ENCODE measurements at places on chromosomes 11 and 22.

DNA sequence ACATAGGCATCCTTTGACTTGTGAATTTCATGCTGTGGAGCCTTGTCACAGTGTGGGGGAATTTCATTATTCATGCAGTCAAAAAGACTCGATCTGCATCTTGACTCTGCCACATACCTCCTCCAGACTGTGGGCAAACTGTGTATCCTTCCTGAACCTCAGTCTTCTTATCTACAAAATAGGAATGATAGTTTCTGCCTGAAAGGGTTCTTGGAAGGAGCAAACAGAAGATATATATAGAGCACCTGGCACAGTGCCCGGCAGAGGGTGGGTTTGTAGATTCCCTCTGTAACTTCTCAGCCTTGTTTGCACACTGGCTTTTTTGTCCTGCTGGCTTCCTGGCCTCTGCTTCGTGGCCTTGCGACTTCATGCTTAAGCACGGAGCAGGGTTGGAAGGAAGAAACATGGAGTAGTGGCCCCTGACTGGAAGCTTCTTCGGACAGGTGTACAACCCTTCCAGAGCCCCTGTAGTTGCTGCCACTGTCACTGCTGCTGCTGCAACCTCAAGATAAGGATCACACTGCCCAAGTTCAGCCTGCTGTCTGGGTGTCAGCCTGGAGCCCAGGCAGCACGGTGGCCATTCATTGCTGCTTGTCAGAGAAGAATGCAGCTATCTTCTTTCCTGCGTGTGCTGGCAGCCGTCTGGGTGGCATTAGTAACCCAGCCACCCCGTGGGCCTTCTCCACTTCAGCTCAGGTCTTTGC is 106.4 kb downstream of the MICAL2 start:
- no peak for DNase-seq

GRCh38 chr22:29517215-29517908 is 36.2 kb downstream of the THOC5 start:
- no peak for DNase-seq

DNA sequence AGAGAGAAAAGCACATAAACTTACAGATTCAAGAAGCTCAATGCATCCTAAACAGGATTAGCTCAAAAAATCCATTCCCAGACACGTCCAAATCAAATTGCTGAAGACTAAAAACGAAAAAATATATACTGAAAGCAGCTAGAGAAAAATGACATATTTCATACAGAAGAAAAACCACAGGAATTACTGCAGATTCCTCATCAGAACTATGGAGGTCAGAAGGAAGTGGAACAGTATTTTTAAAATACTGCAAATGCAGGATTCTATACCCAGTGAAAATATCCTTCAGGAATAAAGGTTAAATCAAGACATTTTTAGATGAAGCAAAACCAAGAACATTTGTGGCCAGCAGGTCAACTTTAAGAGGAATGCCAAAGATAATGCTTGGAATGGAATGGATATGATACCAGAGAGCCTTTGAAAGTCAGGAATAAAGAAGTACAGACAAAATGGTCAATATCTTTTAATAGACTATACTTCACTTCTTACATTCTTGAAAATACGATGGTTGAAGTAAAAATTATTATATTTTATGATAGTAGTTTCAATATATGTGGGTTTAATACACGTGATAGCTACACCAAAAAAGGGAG is 352.9 kb downstream of the CTTN start:
- no peak for DNase-seq

DNA sequence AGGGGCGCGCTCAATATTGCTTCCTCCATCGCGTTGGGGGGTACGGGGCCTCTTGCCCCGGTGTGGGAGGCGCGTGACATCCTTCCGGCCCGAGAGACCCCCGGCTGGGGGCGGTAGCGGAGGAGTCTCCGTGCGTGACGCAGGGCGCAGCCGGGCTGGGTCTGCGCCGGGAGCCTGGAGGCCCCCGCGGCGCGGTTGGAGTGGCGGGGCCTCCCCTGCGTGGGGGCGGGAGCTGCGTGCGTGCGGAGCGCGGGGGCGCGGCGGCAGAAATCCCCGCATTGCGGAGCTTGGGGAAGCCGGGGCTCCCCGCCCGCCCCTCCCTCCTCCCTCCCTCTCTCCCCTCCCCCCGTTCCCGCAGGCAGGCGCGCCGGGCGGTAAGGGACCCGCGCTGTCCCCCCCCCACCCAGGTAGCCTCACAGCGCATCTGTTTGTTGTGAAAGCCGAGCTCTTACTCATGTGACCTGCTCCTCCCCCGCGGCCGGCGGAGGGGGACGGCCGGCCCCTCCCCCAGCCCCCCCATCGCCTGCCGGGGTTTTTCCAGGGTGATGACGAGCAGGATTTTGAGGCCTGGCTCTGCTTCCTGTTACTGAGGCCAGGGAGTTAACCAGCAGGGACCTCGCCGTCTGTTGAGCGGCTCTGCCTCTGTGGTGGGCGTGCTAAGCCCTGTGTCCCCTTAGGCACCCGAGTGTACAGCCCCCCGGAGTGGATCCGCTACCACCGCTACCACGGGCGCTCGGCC is 1.6 kb downstream of the PIM3 start:
- DNase-seq: no peak

DNA sequence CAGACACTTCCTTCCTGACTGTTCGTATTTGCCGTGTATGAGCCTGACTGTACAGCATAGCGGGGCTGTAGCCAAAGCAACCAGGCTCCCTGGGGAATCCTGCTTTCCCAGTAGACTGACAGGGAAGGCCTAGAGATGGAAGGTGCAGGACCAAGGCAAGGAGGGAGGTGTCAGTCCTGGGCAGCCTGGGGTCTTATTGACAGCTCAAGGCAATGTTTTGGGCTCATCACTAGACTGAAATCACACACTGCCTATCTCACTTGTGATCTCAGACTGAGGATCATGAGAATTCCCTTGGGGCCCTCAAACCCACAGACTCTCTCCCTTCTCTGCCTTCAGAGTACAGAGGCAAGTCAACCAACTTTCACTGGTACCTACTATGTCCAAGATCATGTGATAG is 346.8 kb upstream of the NARS2 start:
- no peak for DNase-seq

DNA sequence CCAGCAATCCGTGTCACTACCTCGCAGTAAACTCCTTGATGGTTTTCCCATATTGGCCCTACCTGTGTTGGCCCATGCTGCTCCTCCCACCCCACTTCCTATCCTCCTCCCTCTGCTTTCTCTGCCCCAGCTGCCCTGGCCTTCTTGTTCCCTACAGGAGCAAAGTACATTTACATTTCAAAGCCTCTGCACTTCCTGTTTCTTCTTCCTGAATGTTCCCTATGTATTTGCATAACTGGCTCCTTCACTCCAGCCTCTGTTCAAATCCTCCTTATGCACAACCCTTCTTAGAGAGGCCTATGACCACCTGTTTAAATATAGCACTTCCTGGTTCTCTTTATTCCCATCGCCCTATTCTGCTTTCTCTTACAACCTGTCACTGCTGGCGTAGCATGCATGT is 62.2 kb downstream of the PARVA start:
- no peak for DNase-seq

- no peak for DNase-seq
Measured at GRCh38 chr22:20650294-20651207, 123.4 kb upstream of the SERPIND1 start.

- DNase-seq: no peak
Measured at GRCh38 chr22:25774575-25775026, 32.6 kb downstream of the MYO18B start.

GRCh38 chr11:63609536-63609935 is 4.7 kb downstream of the PLAAT3 start:
- no peak for DNase-seq

DNA sequence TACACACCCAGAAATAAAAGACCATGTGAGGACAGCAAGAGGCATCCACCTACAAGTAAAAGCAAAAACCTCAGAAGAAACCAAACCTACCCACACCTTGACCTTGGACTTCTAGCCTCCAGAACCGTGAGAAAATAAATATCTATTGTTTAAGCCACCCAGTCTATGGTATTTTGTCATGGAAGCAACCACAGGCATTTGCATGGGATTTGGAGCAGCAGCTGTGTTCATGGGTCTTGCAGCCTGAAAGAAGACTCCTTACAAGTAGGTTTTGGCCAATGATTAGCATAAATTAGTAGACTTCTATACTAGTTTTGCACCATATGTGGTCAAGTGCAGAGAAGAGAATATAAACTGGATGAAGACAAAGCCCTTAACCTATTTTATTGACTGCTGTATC is 27.9 kb downstream of the FSHB start:
- DNase-seq: no peak

- DNase-seq: no peak
Measured at GRCh38 chr11:6258141-6258540, 1.5 kb upstream of the CCKBR start.

GRCh38 chr22:35465109-35465701 is 65.3 kb downstream of the MCM5 start:
- no peak for DNase-seq

GRCh38 chr11:100830274-100830673 is 143.2 kb downstream of the ARHGAP42 start:
- DNase-seq: no peak

- DNase-seq: no peak
Measured at GRCh38 chr11:111476956-111477355, 35.2 kb downstream of the BTG4 start.

- DNase-seq: no peak
Measured at GRCh38 chr11:115637599-115638241, 133.5 kb upstream of the CADM1 start.

- DNase-seq: no peak
Measured at GRCh38 chr11:101706541-101706940, 122.7 kb upstream of the TRPC6 start.

- no peak for DNase-seq
Measured at GRCh38 chr11:46554213-46555147, 39.3 kb downstream of the AMBRA1 start.

DNA sequence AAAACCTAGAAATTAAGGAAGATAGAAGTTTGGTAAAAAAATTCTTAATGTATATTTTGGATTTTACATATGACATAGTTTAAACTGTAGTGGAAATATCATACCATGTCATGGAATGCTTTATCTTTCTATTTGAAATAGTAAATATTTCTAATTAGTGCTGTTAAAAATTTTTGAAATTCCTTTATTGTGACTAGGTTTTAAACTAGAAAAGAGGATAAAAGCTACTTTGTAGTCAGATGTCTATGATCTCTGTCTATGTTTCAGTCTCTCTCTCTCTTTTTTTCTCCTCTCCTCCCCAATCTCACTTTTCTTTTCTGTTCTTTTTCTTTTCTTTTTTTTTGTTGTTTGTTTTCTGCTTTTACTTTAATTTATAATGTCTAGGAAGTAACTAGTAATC is 226.2 kb downstream of the TMEM135 start:
- no peak for DNase-seq

GRCh38 chr11:429931-430456 is 11.8 kb downstream of the ANO9 start:
- no peak for DNase-seq

DNA sequence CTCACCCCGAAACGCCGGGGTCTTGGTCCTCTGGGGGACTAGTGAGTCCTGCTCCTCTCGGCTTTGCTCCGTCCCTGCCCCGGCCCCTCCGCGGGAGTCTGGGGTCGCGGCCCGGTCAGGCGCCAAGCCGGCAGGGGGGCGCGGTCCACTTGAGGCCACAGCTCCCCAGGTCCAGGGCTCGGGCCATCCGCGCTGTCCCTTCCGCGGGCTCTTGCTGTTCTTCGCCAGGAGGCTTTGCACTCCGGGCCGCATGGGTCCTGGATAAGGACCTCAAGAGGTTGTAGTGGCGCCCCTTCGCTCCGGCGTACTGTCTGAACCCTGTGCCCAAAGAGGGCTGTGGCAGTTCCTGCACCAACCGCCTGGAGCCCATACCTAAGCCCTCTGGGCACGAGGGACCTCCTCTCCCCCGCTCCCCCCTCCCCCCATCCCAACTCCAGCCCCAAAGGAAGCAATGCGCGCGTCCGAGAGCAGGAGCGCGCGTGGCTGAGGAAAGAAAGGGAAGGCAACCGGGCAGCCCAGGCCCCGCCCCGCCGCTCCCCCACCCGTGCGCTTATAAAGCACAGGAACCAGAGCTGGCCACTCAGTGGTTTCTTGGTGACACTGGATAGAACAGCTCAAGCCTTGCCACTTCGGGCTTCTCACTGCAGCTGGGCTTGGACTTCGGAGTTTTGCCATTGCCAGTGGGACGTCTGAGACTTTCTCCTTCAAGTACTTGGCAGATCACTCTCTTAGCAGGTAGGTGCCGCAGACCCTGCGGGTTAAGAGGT is at the start of gene ADM:
Gene ADM, plus strand, starts transcription at position 579 of the 767 bp plus-strand sequence. CDS start 628 bp downstream, outside the sequence.
- no peak for DNase-seq

GRCh38 chr11:104033134-104033533 is 3.3 kb upstream of the DDI1 start:
- no peak for DNase-seq

DNA sequence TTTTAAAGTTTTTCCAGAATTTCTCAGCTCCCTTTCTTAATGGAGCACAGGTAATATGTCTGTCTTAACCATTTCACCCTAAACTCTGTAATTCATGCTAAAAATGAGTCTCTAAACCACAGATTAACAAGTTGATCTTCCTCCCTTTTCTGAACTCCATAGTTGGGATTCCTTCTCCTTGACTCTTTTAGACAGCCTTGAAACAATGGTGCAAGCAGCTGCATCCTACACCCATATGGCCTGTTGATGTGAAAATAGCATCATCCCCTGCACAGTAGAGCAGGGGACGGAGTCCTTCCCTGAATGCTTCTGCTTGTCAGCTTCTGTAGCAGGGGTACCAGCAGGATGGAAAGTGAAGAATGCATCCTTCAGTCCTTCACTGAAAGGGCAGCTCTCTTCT is 192.8 kb upstream of the SORL1-AS1 start:
- no peak for DNase-seq

GRCh38 chr11:87463486-87464102 is 425.9 kb downstream of the TMEM135 start:
- DNase-seq: no peak

- no peak for DNase-seq
Measured at GRCh38 chr11:86800960-86801272, 574 bp downstream of the PRSS23 start.

- no peak for DNase-seq
Measured at GRCh38 chr11:45345491-45345890, 59.4 kb upstream of the SYT13 start.

GRCh38 chr11:3221408-3222002 is 2.9 kb upstream of the MRGPRG start:
- no peak for DNase-seq
